NCI-H1092 (cell line): ENCODE measurements at places on chromosomes 7 and 10.

DNA sequence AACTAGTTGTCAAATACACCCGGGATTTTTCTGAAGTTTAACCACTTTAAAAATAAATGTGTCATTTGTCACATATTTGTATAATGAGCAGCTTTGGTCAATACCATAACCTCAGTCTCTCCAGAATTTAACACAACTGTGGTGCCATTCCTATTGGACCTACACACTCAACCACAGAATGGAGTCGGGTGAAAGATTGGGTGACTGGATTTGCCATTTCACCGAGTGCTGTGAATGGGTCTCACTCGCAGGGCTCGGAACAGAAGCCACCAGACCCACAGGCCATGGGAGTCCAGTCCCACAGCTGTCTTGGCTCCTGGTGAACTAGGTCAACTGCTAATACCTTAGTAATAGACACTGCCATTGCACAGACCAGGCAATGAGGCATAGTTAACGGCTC lies 298.4 kb downstream of the CCDC3 start:
- no peak for DNase-seq

DNA sequence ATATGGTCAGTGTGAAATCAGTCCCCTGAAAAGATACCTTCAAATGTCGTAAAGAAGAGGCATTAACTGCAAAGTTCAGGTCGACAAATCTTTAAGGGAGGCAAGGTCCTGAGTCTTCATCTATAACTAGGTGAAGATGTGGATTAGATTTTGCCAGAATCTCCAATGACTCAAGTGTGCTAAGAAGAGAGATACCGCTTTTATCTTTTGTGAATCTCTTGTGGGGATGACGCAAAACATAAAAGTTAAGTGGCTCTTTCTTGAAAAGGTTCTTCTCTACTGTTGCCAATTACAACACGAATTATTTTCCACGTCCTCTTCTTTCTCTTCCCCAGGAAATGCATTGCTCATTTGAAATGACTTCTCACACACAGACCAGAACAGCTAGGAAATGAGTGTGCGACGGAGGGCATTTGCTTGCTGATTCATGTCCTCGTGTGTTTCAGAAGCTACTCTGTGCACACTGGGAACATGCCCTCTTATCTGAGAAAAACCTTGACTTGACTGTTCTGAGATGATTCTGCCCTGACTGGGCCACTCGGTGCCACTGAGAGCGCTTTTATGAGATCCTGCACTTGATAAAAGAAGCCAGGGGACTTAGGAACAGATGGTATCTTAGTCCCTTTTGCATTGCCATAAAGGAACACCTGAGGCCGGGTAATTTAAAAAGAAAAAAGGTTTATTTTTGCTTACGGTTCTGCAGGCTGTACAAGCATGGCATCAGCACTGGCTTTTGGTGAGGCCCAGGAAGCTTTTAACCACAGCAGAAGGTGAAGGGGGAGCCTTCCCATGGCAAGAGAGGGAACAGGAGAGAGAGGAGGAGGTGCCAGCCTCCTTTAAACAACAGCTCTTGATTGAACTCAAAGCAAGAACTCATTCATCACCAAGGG lies 169.5 kb upstream of the PFKP start:
- DNase-seq: no peak

DNA sequence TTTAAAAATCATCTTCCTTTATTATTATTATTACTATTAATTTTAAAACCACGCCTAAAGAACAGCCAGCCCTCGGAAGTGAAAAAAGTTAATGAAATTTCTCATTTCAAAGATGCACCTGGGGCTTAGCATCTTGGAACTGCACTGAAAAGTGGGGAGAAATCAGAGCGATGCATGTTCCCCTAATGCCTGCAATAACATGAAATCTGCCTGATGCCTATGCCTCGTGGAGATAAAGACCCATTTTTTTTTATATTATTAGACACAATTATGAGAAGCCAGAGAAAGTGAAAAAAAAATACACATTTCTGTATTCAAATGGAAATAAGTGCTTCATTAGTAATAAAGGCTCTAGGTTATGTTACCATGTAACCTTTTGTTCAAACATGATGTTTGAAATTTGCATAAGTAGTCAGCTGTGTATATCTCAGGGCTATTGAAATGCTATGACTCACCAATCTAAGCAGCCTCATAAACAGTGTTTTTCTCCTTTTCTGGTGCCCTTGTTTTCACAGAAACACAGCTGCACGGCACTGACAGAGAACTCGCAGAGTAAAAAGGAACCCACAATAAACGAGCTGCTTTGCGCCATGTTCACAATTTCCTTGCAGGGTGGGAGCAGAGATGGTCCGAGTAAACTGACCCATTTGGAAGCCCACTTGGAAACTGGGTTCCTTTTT lies 175.8 kb upstream of the PRKCQ start:
- DNase-seq: no peak

GRCh38 chr10:92222603-92223262 lies 68.1 kb downstream of the CPEB3 start:
- DNase-seq: no peak

- no peak for DNase-seq
These were observed 3.5 kb upstream of the FRAT2 start for GRCh38 chr10:97338041-97338440.
